Stomach (tissue), 19 donors: ENCODE measurements at places on chromosomes 13 and 19. TPM values are rescaled to one million over a fixed set of nuclear protein-coding genes. Genes with fewer than 3 reads are reported as not detected.

DNA sequence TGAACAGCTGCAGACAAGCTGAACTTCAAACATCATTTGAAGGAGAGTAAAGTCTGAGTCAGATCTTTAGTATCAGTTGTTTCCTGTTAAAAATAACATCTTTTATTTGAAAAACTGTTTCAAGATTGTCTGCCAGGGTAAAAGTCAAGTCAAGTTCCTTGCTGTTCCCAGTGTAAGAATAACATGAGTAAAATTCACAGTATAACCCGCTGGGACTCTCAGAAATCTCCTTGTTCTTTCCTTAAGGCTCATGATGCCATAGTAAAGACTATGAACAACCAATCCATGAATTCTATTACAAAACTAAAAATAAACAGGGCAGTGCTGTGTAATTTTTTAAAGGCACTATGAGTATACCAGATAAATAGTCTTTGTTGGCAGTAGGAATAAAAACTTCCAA, 112.9 kb downstream of the IRS2 start:
- DNase-seq = no peak

DNA sequence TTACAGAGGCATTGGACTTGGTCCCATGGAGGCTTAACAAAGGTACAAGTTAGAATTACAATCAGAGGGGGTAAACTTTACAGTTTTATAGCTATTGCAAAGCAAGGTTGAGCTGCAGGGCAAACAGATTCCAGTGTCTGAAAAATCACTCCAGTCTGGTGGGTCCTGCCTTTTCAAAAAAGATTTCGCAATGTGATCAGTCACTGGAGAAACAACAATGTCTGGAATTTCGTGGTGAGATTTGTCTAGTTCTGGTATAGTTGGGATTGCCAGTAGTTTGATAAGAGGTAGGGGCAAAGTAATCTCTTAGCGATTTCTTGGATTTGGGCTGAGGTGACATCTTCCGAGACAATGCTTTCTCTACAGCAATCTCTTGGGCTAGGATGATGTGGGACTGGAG, 1198.2 kb upstream of the PCDH9 start:
- no peak for DNase-seq

Gene CEACAM4
- not detected for total RNA-seq

Gene ATP4B
- total RNA-seq = 347 TPM

Gene PGLYRP1
- total RNA-seq = not detected
